RWPE2 (cell line): ENCODE measurements at places on chromosomes 11 and 22.

GRCh38 chr11:129208863-129209262 is 16.7 kb upstream of the ARHGAP32 start:
- no peak for DNase-seq

DNA sequence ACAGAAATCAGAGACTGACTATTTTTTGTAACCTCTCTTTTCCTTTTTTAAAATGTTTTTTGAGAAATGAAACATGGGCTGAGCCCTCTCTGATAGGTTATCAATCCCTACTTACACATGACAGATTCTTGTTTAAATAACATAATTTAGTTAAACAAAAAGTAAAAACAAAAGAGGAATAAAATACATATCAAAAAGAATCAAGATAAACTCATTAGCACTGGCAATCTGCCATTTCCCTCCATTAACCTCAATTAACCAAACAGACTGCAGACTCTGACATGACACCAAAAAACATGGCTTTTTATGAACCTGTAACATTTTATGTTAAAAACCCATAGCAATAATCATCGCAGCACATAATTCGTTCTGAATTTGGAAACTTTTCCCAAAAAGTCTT is 284.4 kb upstream of the MTNR1B start:
- no peak for DNase-seq

DNA sequence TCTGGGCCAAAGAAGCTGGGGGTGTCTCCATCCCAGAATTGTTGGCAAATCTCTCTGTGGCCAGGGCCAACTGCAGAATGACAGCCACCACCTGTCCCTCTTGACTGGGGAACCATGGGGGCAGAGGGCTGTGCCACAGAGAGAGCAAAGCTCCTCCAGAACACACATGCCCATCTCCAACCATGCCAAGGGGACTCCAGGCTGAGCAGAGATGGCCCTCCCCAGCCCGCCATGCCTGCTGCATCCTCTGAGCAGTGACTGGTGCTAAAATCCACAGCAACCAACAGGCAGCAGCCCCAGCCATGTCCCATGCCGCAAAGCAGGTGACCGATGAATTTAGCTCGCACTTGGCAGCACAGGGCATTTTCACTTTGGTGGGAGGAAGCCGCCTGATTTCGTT is 45.0 kb downstream of the LARGE1 start:
- no peak for DNase-seq

GRCh38 chr11:28114116-28114515 is 5.9 kb downstream of the METTL15 start:
- DNase-seq = no peak

DNA sequence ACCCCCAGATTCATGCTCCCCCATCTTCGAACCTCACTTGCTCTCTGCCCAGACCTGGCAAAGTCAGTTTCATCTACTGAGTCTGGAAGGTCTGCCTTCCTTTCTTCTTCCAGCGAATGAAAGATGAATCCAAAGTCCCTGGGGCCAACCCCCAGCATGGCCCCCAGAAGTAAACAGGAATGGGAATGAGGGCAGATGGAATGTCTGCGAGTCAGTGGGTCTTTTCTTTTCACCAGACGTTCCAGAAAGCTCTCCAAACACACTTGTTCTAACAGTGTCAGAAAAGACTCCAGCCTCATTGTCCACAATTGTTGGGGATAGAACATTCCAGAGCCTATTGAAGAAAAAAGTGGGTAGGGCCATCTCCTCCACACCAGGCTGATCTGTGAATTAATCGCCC is 28.6 kb downstream of the RIBC2 start:
- DNase-seq = no peak

DNA sequence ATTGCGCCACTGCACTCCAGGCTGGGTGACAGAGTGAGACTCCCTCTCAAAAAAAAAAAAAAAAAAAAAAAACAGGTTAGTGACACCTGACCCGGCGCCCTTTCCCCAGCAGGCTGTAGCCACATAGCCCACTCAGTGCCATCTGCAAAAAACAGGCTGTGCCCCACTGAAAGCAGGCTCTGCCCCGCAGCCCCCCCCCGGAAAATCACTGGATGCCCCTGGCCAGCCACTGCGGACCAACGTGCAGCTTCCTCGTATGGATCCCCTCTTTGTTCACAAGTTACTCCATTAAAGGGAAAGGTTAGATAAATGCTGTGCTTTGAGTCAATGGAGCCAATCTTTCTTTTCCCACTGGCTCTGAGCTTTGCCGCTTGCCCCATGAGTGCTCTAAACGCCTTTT is 660.3 kb downstream of the TBC1D22A start:
- no peak for DNase-seq

DNA sequence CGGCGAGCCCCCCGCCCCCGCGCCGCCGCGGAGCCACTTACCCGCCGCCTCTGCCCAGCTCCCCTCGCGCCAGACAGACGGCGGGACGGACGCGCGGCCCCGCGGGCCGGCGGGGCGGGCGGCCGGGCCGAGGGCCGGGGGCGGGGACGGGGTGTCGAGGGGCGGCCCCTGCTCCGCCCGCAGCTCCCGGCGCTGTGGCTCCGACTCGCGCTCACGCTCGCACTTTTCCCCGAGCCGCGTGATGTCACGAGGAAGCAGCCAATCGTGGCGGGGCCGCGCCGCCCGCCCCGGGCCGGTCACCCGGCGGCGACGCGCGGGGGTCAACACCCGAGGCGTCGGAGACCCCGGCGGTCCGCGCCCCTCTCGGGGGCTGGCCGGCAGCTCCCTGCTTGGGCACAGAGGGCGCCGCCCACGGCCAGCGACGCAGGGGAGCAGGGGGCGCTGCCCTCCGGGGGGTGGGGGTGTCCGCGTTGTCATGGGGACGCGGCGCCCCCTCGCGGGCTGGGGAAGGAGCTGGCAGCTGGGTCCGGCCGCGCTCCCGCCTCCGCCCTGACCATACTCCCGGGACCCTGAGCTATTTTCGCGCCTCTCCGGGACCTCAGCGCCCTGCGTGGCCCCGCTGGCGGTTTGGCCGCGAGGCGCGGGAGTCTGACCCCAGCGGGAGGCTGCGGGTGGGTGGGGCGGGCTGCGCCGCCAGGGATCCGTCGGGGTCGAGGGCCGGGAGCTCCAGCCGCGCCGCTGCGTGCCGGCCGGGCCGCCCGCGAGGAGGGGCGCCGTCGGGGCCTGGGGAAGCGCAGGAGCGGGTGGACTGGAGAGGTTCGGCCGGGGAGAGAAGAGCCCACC is at the start of gene CHRM4:
Gene CHRM4 (minus strand): TSS at position 199 of the 843 bp plus-strand sequence. CDS start 5,219 bp downstream, outside the sequence.
- DNase-seq = no peak
